Breast epithelium (tissue), 4 donors: ENCODE measurements at places on chromosomes 2 and 18. TPM values are rescaled to one million over a fixed set of nuclear protein-coding genes. Genes with fewer than 3 reads are reported as not detected.

Gene SCG2
- not detected for total RNA-seq

Gene AQP12A
- not detected for total RNA-seq

Gene MTHFD2
- 100 TPM for total RNA-seq

Gene OTOS
- total RNA-seq = not detected

Gene CAMKMT
- total RNA-seq = 6.4 TPM

Gene FABP1
- not detected for total RNA-seq

- H3K36me3 ChIP-seq = no peaks in the 10 kb centered on the region
- H3K4me1 ChIP-seq = no peaks in the 10 kb centered on the region
- no peak overlapping the region for H3K27ac ChIP-seq
- no peaks in the 10 kb centered on the region for H3K27me3 ChIP-seq
- H3K4me3 ChIP-seq = no peak overlapping the region
These were observed 127.5 kb upstream of the MMADHC start for GRCh38 chr2:149715005-149715592.

- H3K4me3 ChIP-seq = peak overlapping the region; percentile 99
- no peaks in the 10 kb centered on the region for H3K27me3 ChIP-seq
- DNase-seq = no peak
- H3K36me3 ChIP-seq = peaks cover 3% of the 10 kb centered on the region
- H3K4me1 ChIP-seq = peaks cover 23% of the 10 kb centered on the region
These were observed 1.4 kb downstream of the MARCHF7 start for GRCh38 chr2:159713631-159714246.

GRCh38 chr2:60140185-60140584, 413.3 kb downstream of the BCL11A start:
- H3K4me1 ChIP-seq = no peaks in the 10 kb centered on the region
- no peak overlapping the region for H3K27ac ChIP-seq
- H3K4me3 ChIP-seq = no peak overlapping the region
- no peaks in the 10 kb centered on the region for H3K27me3 ChIP-seq

DNA sequence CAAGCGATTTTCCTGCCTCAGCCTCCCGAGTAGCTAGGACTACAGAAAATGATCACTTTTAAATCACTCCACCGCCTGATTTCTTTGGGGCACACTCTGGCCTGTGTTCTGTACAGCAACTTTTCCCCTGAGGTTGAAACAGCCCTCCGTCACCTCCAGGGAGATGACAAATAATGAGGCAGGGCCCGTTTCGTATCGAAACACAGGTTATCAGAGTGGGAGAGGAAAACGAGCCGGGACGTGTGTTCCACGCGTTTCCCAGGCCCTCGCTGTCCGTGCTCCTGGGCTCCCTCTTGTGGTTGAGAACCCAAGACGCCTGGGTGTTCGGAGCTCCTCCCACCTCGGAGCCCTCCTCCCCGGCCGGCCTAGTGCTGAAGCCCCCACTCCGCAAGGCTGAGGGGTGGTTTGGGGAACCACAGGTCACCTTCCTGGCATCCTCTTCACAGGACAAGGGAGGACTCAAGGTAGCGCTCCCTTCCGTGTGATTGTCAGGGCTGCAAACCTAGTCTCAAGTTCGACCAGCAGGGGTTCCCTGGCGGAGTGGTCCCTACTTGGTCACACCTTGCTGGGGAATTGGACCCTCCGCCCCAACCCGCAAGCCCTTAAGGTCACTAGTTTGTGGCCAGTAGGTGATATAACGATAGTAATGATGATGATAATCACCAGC, 12.8 kb downstream of the ATP6V1B1 start:
- no peaks in the 10 kb centered on the region for H3K27me3 ChIP-seq
- peak; percentile 80 for DNase-seq
- H3K4me3 ChIP-seq = peak overlapping the region; percentile 32
- H3K4me1 ChIP-seq = no peaks in the 10 kb centered on the region
- no peaks in the 10 kb centered on the region for H3K36me3 ChIP-seq
- no peak overlapping the region for H3K27ac ChIP-seq

DNA sequence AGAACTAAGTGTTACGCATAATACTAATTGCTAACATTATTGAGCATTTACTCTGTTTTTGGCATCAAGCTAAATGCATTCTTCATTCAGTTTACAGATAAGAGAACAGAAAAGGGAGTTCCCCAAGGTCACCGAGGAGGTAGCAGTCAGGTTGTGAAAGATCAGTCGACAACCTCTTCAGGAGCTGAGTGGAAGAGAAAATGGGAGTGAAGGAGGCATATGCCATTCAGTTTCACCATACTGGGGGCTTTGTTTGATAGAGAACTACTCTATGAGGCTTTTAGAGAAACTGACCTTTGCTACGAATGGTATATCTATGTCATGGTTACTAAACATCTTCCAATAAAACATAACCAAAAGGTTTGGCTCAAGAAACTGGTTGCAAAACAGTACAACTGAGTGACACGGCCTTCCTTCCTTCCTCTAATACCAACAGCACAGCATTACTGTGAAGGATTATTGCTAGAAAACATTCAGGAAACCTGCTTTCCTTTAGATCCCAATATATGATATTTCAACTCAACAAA, 112.1 kb downstream of the RBMS1 start:
- H3K4me3 ChIP-seq = no peak overlapping the region
- no peaks in the 10 kb centered on the region for H3K36me3 ChIP-seq
- H3K27me3 ChIP-seq = no peaks in the 10 kb centered on the region
- DNase-seq = no peak
- peak overlapping the region; percentile 78 for H3K27ac ChIP-seq

GRCh38 chr2:133887676-133888040, 319.4 kb upstream of the NCKAP5 start:
- H3K4me1 ChIP-seq = peaks cover 7% of the 10 kb centered on the region
- H3K4me3 ChIP-seq = no peak overlapping the region
- H3K27ac ChIP-seq = no peak overlapping the region
- no peaks in the 10 kb centered on the region for H3K36me3 ChIP-seq

DNA sequence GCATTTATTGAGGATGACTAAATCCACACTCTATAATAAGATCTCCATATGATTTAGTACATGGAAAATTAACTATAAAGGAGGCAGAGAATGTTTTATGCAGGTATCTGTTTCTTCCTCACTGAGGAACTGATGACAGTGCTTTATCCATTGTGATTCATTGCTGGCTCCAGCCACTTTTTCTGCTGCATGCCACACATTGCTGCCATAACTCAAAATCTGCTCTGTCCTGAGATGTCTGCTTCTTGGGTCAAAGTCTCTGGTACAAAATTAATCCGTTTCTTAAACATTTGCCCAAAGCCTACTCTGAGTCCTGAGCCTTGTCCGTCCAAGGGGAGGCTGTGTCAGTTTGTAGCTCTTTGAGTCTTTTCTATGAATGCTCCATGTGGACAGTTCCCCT, 15.5 kb upstream of the ARHGAP28 start:
- no peaks in the 10 kb centered on the region for H3K4me1 ChIP-seq
- no peak overlapping the region for H3K4me3 ChIP-seq
- H3K27ac ChIP-seq = no peak overlapping the region
- H3K36me3 ChIP-seq = no peaks in the 10 kb centered on the region
- no peak for DNase-seq
- no peaks in the 10 kb centered on the region for H3K27me3 ChIP-seq

- H3K27ac ChIP-seq = no peak overlapping the region
- no peaks in the 10 kb centered on the region for H3K36me3 ChIP-seq
- DNase-seq = no peak
- no peak overlapping the region for H3K4me3 ChIP-seq
- H3K4me1 ChIP-seq = no peaks in the 10 kb centered on the region
These were observed 471.6 kb downstream of the DLGAP1 start for GRCh38 chr18:3983351-3983969.

- DNase-seq = no peak
- H3K27me3 ChIP-seq = no peaks in the 10 kb centered on the region
- H3K36me3 ChIP-seq = no peaks in the 10 kb centered on the region
These were observed 214.0 kb downstream of the SS18 start for GRCh38 chr18:25876330-25876948.

DNA sequence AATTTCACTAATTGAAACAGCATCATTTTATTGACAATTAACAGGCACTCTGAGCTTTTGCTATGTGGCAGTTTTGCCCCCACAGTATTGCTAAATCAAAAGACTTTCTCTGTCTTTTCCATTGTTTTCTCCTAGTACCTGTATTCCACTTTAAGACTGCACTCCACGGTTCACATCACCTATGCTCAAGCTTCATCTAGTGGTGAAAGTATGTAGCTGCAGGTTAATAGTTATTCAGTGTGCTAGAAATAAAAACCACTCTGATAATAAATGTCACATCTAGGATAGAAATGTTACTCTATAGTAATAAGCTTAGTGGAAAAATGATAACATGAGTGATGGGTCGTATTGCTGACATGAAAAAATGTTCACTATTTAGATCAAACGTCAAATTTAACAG, 24.6 kb downstream of the ARL6IP6 start:
- no peak for DNase-seq
- no peaks in the 10 kb centered on the region for H3K36me3 ChIP-seq
- H3K4me1 ChIP-seq = no peaks in the 10 kb centered on the region

DNA sequence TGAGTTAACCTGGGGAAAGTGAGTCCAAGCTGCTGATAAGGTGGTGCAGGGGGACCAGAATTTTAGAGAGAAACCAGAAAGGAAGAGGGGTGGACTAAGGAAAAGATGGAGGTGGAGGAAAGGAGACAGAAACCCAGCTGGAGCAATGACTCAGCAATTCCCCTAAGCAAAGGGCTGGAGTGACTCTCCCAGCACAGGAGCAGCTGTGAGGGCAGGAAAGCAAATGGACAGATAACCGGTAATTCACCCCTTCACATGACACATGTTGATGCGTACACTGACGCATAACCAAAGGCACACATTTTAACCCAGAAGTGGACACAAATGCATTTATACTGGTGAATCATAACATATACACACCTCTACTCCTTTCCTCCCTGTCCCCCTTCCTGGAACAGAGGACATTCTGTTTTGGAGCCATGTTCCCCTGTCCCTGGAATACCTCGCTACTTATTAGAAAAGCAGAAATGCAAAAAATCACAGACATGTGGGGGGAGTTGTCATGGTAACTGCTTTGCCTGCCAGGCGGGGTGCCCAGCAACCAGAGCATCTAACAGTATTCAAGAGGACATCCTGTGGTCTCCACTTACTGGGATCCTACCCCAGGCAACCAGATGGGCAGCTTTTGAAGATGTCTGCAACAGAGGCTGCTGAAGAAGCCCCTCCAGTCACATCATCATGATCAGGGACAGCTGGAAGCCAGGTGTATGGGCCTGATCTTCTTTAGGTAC, 4.7 kb downstream of the CDK5R2 start:
- H3K4me3 ChIP-seq = no peak overlapping the region
- H3K4me1 ChIP-seq = peaks cover 3% of the 10 kb centered on the region
- H3K36me3 ChIP-seq = no peaks in the 10 kb centered on the region
- no peak for DNase-seq
- peaks cover 29% of the 10 kb centered on the region for H3K27me3 ChIP-seq

DNA sequence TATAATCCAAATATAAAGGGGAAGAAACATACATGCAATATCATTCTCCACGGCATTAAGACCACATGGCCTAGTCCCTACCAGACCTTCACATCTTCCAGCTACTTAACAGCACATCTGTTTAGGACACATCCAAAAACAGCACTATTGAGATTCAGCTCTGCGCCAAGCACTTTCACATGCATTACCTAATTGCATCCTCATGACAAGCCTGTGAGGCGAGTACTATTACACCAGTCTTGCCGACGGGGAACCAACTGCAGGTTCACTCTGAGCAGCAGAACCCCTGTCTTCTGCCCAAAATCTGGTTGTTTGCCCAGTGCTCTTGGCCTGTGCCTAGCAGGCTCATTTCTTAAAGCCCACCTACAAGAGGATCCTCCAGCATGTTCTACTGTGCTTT, 66.7 kb downstream of the AAK1 start:
- no peaks in the 10 kb centered on the region for H3K4me1 ChIP-seq
- no peaks in the 10 kb centered on the region for H3K27me3 ChIP-seq
- H3K27ac ChIP-seq = no peak overlapping the region
- no peak overlapping the region for H3K4me3 ChIP-seq
- H3K36me3 ChIP-seq = no peaks in the 10 kb centered on the region

DNA sequence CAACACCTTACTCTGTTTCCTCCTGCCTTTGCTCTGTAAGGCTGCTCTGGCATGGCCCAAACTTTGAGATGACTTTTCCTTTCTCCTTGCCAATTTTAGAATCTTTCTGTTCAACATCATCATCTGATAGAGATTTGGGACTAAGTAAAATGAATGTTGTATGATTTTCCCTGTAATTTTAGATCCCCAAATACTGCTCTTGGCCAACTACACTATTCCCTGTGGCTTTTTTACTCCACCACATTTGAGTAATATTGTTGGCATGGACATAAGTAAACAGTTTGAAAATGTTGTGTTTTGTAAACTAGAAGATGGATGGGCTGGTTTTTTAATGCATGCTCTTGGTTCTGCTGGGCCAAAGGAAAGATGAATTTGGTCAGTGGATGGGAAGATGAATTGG, 12.1 kb downstream of the LTBP1 start:
- DNase-seq = no peak
- no peak overlapping the region for H3K4me3 ChIP-seq
- no peaks in the 10 kb centered on the region for H3K36me3 ChIP-seq
- H3K27ac ChIP-seq = no peak overlapping the region

DNA sequence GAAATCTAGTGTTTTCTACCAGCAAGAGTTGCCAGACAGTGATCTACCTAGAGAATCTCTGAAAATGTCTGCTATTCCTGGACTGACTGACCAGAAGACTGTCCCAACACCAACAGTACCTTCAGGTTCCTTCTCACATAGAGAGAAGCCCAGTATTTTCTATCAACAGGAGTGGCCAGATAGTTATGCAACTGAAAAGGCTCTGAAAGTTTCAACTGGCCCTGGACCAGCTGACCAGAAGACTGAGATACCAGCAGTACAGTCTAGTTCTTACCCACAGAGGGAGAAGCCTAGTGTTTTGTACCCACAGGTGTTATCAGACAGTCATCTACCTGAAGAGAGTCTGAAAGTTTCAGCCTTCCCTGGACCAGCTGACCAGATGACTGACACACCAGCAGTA, 63.8 kb downstream of the ALMS1 start:
- H3K36me3 ChIP-seq = peaks cover 10% of the 10 kb centered on the region
- H3K4me3 ChIP-seq = no peak overlapping the region
- H3K27me3 ChIP-seq = no peaks in the 10 kb centered on the region
- no peak for DNase-seq

DNA sequence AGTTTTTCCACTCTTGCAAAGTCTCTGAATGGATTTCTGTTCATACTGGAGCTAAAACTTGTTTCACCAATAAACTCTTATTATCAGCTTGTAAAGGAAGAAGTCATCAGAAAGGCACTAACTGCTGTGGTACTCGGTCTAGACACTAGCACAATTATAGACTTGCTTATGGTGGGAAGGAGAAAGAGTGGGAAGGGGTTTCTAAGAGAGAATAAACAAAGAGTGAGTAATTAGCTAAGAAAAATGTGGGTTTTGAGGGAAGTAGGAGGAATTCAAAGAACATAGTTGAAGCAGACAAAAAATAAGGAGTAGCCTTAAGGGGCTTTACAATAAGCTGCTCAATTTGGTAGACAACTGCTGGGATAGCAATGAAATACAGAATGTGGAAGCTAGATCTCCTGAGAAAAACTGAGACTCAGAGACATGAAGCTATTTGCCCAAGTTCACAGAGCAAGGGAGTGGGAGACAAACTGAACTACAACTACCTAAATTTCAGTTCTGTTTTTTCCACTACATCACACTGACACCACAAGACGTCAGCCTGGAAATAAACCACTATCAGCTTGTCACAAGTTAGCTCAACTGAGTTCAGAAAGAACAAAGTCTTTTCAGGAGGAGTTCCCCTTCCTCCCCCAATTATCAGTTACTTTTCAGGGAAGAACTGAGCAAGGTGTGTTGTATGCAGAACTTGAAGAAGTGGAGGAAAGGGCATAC, 59.7 kb downstream of the MAP4K3 start:
- peaks cover 16% of the 10 kb centered on the region for H3K4me1 ChIP-seq
- H3K4me3 ChIP-seq = no peak overlapping the region
- H3K27ac ChIP-seq = no peak overlapping the region
- no peak for DNase-seq
